Left lung (tissue), 14 donors: ENCODE measurements at places on chromosomes 1 and 21. TPM values are rescaled to one million over a fixed set of nuclear protein-coding genes. Genes with fewer than 3 reads are reported as not detected.

GRCh38 chr1:230621324-230622030, 20.8 kb upstream of the COG2 start:
- no peak overlapping the region for H3K4me3 ChIP-seq
- DNase-seq, result no peak
- no peaks in the 10 kb centered on the region for H3K36me3 ChIP-seq

Gene ADCY10
- 0.19 TPM for polyA plus RNA-seq

Gene SPRR2E
- not detected for polyA plus RNA-seq

GRCh38 chr1:119293797-119294196, 74.8 kb upstream of the HAO2 start:
- no peak overlapping the region for H3K27ac ChIP-seq
- DNase-seq, result no peak
- no peaks in the 10 kb centered on the region for H3K27me3 ChIP-seq
- H3K4me1 ChIP-seq, result no peaks in the 10 kb centered on the region
- no peaks in the 10 kb centered on the region for H3K36me3 ChIP-seq

Gene LDLRAD1
- polyA plus RNA-seq, result 6.9 TPM

GRCh38 chr1:243234978-243235647, 20.0 kb downstream of the CEP170 start:
- no peak for DNase-seq
- H3K27me3 ChIP-seq, result no peaks in the 10 kb centered on the region
- H3K4me3 ChIP-seq, result no peak overlapping the region
- peaks cover 6% of the 10 kb centered on the region for H3K4me1 ChIP-seq

GRCh38 chr1:45772971-45773370, 22.5 kb upstream of the IPP start:
- no peak for DNase-seq
- no peaks in the 10 kb centered on the region for H3K4me1 ChIP-seq
- no peaks in the 10 kb centered on the region for H3K27me3 ChIP-seq
- H3K36me3 ChIP-seq, result no peaks in the 10 kb centered on the region

DNA sequence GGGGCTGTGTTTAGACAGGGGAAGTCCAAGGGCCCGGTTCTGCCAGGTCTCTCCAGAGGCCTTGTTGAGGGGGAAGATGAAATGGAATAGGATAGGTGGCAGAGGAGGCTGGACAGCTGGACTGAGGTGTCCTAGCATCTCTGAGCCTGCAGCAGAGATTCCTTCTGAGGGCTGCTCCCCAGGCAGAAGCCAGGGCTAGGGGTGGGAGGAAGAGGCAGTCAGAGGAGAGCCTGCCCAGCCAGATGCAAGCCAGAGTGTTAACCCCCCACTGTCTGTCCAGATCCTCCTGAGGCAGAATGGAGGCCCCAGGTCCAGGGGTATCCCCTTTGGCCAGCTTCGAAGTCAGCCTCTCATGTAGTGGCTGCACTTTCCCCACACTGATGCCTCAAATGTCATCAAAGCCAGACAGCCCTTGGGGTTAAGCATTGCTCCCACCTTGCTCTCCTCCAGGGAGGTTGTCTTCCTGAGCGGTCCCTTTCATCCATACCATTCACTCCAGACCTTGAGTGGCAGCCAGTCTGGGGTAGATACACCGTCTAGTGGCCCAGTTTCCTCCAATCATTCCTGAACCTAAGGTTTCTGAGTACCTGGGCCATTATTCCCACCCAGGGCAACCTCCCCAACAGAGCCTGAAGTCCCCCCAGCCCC, 1.7 kb downstream of the CSF1 start:
- H3K36me3 ChIP-seq, result peaks cover 26% of the 10 kb centered on the region
- peak overlapping the region; percentile 46 for H3K27ac ChIP-seq
- peaks cover 60% of the 10 kb centered on the region for H3K4me1 ChIP-seq
- peaks cover 26% of the 10 kb centered on the region for H3K27me3 ChIP-seq
- no peak for DNase-seq

- H3K4me3 ChIP-seq, result no peak overlapping the region
- no peaks in the 10 kb centered on the region for H3K4me1 ChIP-seq
Observed at GRCh38 chr21:35783721-35784120, 276.6 kb downstream of the SETD4 start.

DNA sequence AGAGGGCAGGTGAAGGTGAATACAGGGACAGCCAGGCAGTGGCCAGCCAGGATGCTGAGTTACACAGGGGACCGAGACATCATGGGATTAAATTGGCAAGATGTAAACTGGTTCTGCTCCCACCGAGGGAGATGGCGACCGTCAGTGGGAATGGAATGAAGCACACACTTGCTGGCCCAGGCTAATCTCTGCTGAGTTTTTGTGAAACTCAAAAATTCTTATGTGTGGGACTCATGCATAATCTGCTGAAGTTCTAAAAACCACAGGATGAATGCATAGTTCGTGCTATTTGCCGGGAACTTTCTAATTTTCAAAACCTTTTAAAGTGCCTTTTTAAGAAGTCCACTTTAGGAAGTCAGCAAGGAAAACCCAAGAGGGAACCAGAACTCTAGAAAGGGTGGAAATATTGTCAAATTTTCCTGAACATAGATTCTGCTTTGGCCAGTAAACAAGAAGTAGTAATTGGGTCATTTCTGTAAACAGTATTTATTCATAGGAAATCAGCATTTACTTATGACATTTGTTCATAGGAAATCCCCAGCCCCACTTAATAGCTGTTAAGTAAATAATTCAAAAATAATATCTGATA, 85.4 kb upstream of the ROR1 start:
- no peak overlapping the region for H3K4me3 ChIP-seq
- no peak overlapping the region for H3K27ac ChIP-seq
- no peaks in the 10 kb centered on the region for H3K27me3 ChIP-seq

DNA sequence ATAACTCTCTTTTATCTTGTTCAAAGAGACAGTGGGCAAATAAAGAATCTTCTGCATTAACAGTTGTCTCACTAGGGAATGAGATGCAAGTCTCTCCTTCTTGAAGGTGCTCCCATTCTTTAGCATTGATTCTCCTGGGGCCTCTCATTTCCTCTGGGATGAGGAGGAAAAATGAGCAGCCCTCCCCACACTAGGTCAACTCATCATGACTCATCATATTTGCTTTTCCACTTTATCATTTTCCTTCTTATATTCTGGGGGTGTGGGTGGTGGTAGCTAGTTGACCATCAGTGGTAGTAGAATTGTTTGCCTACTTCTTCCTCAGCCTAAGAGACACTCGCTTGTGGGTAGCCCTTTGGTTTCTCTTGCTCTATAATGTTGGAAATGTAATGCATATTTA, 182.0 kb upstream of the C1orf87 start:
- no peak overlapping the region for H3K27ac ChIP-seq
- no peaks in the 10 kb centered on the region for H3K4me1 ChIP-seq
- no peaks in the 10 kb centered on the region for H3K36me3 ChIP-seq
- H3K4me3 ChIP-seq, result no peak overlapping the region
- H3K27me3 ChIP-seq, result no peaks in the 10 kb centered on the region

Gene TP73
- polyA plus RNA-seq, result 2.1 TPM

DNA sequence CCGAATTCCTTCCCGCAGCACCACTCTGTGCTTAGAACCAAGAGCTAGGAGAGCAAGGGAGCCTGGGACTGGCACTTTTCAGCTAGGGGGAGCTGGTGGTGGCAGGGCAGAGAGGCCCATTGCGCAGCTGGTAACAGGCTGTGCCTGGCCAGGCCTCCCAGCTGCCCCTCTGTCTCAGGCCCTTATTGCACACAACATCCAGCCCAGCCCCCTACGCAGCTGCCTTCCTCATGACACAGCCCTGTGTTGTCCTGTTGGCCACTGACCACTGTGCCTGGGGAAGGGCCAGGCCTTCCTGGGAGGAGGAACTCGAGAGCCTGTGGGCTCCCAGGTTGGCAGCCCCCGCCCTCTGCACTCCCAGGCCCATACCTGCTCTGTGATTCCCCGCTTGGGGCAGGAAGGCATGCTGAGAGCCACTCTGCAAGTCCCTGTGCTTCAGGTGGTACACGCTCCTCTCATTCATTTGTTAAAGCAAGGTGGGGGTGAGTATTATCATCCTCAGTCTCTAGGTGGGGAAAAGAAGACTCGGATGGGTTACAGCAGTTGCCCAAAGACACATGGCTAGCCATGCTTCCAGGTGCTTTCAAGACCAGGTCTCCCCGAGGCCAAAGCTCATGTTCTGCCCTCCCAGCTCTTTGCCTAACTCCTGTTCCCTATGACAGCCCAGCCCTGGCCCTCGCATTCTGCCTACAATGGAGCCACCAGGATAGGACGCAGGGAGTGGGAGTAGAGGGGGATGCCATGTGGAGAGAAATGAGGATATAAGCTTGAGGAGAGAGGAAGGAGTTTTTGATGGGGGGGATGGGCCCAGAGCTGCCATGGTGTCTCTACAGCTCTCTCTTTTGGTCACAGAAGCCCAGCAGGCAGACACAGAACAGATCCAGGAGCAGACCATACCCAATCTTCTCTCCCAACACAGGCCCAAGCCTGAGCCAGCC, 81.8 kb downstream of the TMEM53 start:
- H3K4me1 ChIP-seq, result no peaks in the 10 kb centered on the region
- H3K27ac ChIP-seq, result no peak overlapping the region
- no peaks in the 10 kb centered on the region for H3K27me3 ChIP-seq
- no peak overlapping the region for H3K4me3 ChIP-seq
- no peak for DNase-seq

GRCh38 chr1:10835822-10836421, 39.5 kb upstream of the CASZ1 start:
- H3K4me1 ChIP-seq, result no peaks in the 10 kb centered on the region
- H3K4me3 ChIP-seq, result no peak overlapping the region
- H3K36me3 ChIP-seq, result no peaks in the 10 kb centered on the region
- H3K27me3 ChIP-seq, result peaks cover 17% of the 10 kb centered on the region

Gene KLHDC7A
- polyA plus RNA-seq, result 0.36 TPM

GRCh38 chr1:55645270-55645669, 430.1 kb upstream of the USP24 start:
- no peaks in the 10 kb centered on the region for H3K27me3 ChIP-seq
- no peaks in the 10 kb centered on the region for H3K4me1 ChIP-seq
- no peak overlapping the region for H3K4me3 ChIP-seq
- H3K27ac ChIP-seq, result no peak overlapping the region
- no peaks in the 10 kb centered on the region for H3K36me3 ChIP-seq

DNA sequence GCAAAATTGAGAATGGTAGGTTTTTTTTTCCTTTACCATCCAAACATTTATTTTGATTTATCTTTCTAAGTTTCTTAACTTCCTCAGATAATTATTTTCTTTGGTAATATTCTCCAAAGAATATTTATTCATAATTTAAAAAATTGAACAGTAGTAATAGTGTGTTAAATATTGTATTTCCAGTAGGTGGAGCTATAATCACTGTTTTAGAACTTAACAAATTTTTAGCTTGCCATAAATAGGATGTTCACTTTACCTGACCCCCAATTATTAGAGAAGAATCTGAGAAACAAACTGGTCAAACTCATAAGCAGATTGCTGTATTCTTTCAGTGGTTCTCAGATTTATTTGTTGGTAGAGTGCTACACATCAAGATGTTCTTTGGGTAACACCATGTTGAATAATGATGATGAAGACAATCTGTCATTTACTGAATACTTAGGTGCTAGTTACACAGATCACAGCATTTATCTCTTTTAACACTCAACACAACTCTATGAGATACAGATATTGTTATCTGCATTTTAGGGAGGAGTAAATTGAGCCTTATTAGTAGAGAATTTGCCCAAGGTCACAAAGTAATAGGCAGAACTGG, 82.4 kb upstream of the GPR88 start:
- no peak overlapping the region for H3K4me3 ChIP-seq
- H3K27me3 ChIP-seq, result no peaks in the 10 kb centered on the region
- H3K36me3 ChIP-seq, result no peaks in the 10 kb centered on the region
- H3K4me1 ChIP-seq, result peaks cover 18% of the 10 kb centered on the region
- DNase-seq, result no peak
- no peak overlapping the region for H3K27ac ChIP-seq
